NCI-H1417 (cell line): ENCODE measurements at places on chromosomes 5 and 9.

- DNase-seq: no peak
These were observed 18.6 kb upstream of the NOTCH1 start for GRCh38 chr9:136564379-136564988.

DNA sequence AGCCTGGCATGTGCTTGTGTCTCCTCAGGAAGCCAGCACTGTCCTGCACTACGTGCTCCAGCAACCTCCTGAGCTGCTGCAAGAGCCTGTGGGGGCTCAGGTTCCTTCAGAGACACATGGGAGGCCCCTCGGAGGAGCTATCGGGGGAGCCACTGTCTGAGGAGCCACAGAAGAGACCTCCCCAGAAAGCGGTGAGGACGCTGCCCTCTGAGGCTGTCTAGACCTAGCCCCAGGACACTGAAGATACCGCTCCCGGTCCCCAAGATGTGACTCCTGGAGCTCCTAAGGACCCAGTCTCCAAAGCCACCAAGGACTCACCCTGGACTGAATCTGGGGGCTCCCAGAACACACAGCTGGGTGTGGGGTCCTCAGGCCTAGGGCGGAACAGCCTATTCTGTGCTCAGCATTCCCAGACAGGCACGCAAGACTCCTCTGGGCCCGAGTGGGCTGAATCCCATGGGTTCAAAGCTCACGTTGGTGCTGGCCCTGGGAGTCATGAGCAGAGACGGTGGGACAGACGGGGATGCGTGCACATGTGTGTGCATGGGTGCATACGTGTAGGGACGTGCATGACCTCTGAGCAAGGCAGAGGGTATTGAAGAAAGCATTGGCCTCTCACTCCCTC is 50.0 kb downstream of the HRH2 start:
- no peak for DNase-seq

DNA sequence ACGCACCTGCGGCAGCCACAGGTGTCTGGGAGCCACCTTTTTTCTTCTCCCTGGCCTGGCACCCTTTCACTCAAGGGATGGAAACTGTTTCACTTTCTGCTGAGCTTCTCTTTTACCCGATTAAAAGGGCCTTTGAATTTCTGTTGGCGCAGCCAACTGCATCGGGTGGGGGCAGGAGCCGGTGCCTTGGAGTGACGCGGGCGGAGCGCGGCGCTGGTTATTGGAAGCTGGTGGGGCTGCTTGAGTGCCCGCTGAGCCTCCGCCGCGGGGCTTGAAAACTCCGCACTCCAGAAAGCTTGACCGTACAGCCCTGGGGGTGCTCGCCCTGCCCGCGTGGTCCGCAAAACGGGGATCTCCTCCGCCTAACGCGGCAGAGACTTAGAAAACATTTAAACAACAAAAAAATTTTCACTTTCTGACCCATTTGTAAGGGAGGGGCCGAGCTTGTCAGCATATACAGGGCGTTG is 52.0 kb upstream of the TJP2 start:
- DNase-seq: peak; percentile 88

DNA sequence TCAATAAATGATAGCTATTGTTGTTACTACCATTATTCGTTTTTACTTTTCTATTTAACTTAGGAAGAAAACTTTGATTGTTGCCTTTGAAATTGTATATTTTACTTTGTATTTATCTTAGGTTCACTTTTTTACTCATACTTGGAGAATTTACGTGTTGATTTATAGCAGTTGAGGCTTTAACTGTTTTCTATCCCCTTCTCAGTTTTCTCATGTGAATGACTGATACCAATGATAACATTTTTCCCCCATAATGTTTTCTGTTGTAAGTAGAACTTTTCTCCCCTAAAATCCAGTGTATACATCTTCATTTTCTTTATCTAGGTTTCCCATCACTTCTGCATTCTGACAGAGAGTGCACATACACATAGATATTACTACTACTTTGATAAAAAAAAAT is 54.4 kb downstream of the FSD1L start:
- no peak for DNase-seq

- DNase-seq: no peak
These were observed 10.0 kb downstream of the LRRC70 start for GRCh38 chr5:62588668-62589067.

GRCh38 chr9:22043928-22044327 is 34.8 kb upstream of the CDKN2B start:
- DNase-seq: no peak

GRCh38 chr5:101991486-101991885 is 304.6 kb downstream of the SLCO4C1 start:
- DNase-seq: no peak

GRCh38 chr5:132023258-132024116 is 12.0 kb upstream of the ACSL6 start:
- no peak for DNase-seq

GRCh38 chr9:4517274-4517673 is 27.0 kb downstream of the SLC1A1 start:
- DNase-seq: no peak

DNA sequence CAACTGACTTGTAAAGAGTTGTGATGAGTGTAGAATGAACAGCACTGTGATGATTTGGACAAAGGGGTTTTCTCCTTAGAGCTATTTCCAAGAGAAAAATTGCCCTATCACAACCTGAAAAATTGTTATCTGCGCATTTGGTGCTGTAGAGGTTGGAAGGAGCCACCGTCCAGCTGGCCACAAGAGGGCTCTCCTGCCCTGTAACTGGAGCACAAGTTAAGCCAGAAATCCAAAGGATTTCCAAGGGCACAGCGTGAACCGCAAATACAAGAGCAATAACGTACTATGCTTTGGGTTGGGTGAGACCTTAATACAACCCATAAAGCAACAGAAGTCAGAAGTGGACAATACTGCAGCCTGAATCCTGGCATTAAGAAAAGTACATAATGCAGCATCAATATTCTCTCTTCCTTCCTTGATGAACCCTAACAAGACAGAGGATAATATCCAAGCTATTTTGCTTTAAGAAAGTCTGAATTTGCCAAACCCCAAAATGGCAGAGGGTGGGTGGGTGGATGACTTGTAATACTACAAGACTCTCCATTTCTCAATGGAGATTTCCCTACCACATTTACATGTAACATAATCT is 56.8 kb upstream of the SMIM32 start:
- peak; percentile 16 for DNase-seq

GRCh38 chr9:95133325-95133705 is 184.2 kb downstream of the FANCC start:
- DNase-seq: no peak

DNA sequence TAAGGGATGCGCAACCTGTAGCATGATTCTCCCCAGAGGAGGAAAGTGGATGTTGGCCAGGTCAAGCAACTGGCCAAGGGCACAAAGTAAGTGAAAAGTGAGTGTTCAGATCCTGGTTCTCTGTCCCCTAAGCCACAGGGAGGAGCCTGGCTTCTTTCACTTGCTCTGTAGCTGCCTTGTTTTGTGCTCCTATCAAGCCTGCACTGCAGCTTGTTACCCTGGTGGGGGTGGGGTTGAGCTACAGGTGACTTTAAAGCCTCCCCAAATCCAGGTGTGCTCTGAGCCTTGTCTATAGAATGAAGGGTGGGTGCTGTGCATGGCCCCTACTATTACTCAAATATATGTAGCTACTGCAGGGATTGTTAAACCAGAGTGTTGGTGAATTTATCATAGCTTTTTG is 32.9 kb downstream of the RALGPS1 start:
- no peak for DNase-seq

DNA sequence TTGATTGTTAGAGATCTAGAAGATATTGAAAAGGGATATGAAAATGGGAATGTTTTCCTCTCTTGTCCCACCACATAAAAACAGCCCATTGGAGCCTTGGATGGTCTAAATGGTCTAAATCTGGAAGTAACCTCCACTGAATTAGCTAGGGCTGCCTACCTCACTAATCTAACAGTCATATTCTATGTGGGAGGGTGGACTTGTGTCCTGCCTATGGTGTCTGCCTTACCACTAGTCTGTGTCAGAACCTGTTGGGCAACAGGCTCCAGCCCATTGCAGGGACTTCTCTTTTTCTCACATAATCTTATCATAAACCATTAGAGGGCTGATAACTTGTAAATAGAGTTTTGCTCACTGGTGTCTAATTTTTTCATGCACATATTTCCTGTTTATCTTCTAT is 548.8 kb upstream of the CDH18 start:
- DNase-seq: no peak

DNA sequence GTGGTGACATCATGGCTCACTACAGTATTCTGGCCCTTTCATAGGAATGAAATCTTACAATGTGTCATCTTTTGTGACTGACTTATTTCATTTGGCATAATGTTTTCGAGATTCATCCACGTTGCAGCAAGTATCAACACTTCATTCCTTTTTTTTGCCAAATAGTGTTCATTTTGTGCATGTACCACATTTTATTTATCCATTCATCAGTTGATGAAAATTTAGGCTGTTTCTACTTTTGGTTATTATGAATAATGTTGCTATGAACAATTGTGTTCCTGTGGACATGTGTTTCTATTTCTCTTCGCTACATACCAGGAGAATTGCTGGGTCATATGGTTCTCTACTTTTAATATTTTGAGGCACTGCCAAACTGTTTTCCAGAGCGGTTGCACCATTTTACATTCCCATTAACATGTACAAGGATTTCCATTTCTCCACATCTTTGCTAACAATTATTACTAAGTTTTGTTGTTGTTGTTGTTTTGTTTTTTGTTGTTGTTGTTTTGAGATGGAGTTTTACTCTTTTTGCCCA is 43.5 kb downstream of the RMI1 start:
- no peak for DNase-seq

- DNase-seq: no peak
These were observed 13.4 kb downstream of the OLFML2A start for GRCh38 chr9:124790301-124790700.

- peak; percentile 77 for DNase-seq
These were observed 30.7 kb downstream of the IFNW1 start for GRCh38 chr9:21110708-21111576.

DNA sequence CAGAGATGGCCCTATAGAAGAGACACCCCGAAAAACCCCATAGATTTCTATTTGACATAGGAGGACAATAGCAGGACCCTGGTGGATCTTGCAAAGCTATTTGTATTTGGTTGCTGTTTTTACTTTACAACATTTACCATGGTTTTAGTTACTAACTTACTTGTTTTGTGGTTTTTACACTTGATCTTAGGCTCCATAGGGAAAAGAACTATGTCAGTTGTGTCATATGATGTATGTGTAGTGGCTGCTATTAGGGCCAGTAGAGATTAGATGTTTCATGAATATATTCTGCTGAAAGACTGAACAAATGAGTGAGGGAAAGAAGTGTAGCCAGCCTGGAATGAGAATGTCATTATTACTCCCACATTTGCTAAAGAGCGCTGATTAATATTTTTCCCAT is 388.1 kb downstream of the SEMA5A start:
- no peak for DNase-seq

- no peak for DNase-seq
These were observed 61.6 kb downstream of the COL27A1 start for GRCh38 chr9:114216976-114217375.

DNA sequence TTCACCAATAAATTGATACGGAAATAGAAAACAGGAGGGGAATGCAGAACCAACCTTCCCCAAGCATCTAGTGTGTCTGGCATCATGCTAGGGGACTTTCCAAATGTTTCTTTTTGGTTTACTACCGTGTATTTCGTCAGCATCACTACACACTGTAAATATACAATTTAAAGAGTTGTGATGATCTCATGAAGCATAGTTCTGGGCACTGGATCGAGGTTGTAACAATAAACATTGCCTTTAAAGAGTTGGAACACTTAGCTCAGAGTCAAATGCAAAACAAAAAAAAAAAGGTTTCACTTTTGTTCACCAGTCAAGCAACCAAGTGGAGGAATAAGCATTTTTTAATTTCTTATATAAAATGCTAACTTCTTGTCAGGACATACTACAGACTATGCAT is 2.9 kb upstream of the SCAI start:
- no peak for DNase-seq

- no peak for DNase-seq
These were observed 54.3 kb downstream of the ADGRV1 start for GRCh38 chr5:90612919-90613318.

DNA sequence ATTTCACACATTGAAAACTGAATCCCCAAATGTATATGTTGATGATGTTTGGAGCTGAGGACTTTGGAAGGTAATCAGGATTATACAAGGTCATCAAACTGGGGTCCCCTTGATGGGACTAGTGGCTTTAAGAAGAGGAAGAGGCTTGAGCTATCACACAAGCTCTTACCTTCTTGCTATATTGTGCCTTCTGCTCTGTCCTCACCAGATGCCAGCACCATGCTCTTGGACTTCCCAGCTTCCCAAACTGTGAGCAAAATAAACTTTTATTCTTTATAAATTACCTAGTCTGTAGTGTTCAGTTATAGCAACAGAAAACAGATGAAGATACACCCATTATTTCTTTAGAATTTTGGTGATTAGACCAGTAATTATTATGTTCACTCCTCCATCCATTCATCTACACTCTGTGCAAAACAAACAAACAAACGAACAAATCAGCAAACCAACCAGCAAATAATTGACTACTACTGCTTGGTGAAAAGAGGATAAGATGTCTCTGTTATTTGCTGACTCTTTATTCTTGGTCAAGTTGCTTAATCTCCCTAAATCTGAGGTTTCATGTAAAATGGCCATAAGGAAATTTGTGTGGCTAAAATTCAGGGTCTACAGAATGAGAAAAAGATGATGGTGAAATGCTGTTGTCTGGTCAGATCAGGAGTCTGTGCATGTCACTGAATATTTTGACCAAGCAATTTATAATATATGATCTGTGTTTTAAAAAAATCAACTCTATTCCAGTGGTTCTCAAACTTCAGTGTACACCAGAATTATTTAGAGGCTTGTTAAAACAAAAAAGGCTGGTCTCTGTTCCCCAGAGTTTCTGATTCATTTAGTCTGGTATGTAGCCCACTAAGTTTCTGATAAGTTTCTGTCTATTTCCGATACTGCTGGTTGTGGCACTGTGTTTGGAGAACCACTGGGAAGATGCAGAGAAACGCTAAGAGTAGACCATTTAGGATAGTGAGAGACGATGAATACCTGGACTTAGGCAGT is 854.1 kb downstream of the MAT2B start:
- DNase-seq: no peak

DNA sequence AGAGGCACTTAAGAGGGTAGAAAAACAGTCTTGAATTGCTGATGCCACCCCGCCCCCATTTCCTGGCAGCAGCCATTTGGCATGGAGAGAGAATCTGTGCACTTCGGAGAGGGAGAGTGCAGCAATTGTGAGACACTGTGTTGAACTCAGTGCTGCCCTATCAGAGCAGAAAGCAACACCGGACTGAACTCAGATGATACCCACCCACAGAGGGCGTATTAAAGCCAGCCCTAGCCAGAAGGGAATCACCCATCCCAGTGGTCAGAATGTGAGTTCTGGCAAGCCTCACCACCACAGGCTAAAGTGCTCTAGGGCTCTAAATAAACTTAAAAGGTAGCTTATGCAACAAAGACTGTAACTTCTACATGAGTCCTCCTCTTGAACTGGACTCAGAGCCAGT is 88.4 kb upstream of the RGS7BP start:
- DNase-seq: peak; percentile 3
